ENCODE measurements at places on chromosomes 4 and X.

DNA sequence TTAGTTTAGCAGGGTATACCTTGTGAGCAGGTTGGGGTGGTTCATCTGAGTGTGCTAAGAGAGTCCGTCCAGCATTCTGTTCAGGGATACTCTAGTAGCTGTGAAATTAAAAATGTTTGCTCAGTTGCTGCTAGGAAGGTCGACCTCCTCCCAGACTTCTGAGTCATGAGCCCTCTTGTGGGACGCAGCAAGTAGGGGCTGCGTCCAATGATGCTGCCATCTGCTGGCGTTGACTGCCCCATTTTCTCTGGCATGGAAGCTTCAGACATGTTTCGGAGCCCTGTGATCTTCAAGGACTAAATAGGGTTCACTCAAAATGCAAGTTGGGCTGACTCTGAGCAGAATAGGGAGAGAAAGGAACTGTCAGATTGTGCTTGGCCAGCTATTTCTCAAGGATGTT is 201.0 kb upstream of the ARSJ start:
- peak; percentile 66 for DNase-seq

GRCh38 chrX:71228063-71228642 is 5.1 kb downstream of the GJB1 start:
- no peak for DNase-seq

DNA sequence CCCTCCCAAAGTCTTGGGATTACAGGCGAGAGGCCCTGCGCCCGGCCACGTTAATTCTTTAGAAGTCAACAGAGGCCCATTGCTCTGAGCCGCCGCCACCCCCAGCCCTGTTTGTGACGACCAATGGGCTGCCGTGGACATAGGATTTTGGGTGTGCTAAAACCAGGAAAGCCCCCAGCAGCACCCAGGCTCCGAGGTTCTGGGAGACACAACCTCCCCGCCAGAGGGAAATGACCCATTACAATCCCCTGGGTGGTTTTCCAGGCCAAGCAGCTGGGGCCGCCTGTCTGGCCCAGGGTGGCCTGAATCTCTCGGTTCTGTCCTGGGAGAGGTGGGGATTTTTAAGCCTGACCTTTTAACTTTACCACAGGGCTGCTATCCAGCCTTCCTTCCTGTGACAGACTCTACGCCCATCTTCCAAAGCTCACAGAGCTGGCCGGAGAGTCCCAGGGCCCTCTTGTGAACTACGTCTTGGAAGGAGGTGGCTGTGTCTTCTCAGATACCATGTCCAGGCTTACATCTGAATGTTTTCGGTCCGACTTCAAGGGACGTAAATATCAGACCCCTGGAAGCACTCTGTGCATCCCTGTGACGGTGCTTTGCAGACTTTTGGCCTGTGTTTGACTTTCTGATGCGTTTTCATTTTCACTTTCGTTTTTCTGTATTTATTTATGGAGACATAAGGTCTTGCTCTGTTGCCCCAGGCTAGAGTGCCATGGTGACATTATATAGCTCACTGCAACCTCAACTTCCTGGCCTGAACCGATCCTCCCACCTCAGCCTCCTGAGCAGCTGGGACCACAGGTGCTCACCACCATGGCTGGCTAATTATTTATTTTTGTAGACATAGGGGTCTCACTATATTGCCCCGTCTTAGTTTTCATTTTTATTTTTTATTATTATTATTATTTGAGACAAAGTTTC is 36.0 kb downstream of the P2RY8 start:
- DNase-seq, result peak; percentile 8

GRCh38 chr4:119032921-119033685 is 102.5 kb upstream of the MYOZ2 start:
- no peak for DNase-seq

DNA sequence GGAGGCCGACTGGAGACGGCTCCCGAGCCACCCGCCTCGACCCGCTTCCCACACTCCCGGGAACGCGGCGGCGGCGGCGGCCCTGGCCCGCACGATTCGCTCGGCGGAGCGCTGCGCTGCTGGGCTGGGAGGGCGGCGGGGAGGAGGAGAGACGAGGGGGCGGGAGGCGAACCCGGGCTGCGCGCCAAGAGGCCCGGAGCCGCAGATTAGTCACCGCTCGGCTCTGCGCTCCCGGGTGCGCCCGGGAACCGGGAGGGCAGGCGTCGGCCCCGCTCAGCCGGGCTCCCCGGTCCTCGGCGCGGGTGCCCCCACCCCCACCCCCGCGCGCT is 11.2 kb upstream of the BCOR start:
- DNase-seq, result peak; percentile 78

DNA sequence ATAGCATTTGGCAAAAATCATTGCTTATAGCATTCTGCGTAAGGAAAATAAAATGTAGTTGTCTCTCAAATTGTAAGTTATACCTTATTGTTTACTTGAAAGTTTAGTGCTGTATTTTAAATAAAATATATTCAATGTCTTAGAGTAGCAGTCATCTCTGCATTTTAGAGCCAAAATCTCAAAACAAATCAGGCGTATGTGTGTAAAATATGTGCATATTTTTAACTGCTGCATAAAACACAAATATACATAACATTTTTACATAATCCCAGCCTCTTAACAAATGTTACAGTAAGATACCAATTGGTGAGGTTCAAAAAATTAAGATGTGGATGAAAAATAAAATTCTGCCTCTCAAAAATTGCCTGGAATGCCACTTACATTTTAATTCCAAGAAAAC is 145.8 kb upstream of the AGA start:
- DNase-seq, result no peak

DNA sequence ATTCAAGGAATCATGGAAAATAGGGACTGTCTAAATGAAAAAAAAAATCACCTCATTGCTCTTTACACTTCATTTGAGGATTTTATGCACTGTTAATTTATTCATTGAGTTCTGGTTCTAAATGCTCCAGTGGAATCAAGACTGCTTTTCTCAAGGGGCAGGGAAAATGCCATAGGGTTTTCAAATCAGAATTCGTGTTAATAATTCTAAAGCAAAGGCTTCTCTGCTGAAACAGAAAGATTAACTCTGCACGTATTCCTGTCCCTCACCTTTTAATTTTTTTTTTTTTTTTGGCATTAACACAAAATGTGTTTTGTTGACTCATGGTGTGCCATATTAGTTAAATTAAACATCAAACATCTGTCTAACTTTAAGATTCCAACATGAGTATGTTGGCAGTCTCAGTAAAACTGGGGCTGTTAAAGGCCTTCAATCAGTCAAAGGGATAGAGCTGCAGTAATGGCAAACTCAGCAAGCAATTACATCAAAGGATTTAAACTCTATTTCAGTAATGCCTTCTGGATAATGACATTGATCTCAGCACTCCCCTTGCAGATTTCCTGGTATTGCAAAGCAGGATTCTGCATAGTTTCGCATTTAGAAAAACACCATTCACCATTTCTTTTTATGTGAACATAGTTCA is 878.1 kb downstream of the RAPGEF2 start:
- DNase-seq, result no peak

- DNase-seq, result no peak
Observed at GRCh38 chrX:20348139-20348538, 81.4 kb upstream of the RPS6KA3 start.

- DNase-seq, result peak; percentile 39
Observed at GRCh38 chrX:150680974-150681373, 12.2 kb upstream of the MTMR1 start.

DNA sequence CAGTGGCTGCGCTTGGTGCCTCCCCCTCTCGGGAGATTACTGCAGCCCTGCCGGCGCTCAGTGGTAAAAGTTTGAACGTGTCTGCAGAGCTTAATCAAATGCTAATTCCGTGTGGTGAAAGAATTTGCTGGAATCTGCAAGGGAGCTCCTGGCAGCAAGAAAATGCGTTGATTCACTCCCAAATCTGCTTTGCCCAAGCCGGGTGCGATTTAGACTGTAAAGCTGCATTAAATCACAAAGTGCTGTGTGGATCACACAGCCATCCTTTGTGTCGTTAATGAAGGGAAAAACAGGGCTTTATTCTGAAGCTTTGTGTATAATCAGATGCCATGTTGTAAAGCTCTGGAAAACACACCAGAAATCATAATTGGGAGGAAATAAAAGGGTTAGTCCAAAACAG is 444.1 kb downstream of the BCOR start:
- no peak for DNase-seq

- no peak for DNase-seq
Observed at GRCh38 chrX:44795945-44796450, 47.8 kb upstream of the DUSP21 start.

DNA sequence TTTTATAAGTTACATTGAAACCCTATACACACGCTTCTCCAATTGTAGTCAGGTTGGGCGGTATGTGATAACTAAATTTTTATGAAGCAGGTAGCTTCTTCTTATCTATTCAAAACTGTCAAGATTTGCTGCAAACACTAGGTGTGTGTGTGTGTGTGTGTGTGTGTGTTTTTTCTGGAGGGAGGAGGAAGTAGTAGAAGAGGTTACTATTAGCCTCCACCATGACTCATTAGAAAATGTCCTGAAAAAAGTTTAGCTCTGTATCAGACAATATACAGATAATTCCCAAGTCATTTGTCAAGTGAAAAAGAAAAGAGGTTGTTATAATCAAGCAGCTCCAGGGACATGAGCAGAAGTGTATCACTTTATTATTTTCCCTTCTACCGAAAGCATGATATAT is 33.9 kb downstream of the PCDH7 start:
- DNase-seq, result peak; percentile 63

- DNase-seq, result peak; percentile 40
Observed at GRCh38 chr4:18366892-18367291, 345.3 kb upstream of the LCORL start.

DNA sequence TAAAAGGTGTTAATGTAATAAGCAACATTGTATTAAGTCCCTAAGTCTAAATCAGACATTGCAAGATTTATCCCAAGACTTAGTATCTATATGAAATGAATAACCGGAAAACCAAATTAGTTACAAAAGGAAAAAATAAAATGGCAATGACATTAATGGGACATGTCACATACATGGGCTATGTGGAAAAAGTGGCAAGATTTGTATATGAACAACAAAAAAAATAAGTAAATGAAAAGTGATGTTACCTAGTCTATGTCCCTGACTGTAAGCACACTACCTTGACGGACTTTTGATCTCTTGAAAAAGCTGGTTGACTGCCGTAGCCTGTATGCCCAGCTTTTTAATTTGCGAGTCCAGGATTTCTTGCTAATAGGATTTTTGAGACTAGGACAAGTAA is 55.5 kb upstream of the FAM120C start:
- DNase-seq, result no peak

GRCh38 chrX:17824980-17825379 is 36.1 kb downstream of the RAI2 start:
- no peak for DNase-seq

DNA sequence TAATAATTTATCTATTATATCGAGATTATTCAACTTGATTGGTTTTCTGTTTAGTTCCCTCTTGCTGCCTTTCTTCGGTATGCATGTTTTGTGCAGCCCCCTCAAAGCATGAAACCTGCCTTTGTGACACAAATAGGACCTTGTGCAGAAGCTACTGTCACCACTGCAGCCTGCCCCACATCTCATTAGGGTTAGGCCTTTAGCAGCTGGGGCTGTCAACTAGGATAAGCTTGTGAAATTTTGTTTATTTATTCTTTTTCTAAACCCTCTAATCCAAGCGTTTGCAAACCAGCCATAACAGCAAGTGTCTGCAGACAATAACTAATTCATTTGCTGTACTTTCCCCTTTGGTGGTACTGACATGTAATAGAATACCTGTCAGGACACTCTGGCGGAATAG is 258.9 kb downstream of the RCHY1 start:
- DNase-seq, result no peak

- no peak for DNase-seq
Observed at GRCh38 chr4:120561648-120562047, 360.9 kb downstream of the PRDM5 start.

DNA sequence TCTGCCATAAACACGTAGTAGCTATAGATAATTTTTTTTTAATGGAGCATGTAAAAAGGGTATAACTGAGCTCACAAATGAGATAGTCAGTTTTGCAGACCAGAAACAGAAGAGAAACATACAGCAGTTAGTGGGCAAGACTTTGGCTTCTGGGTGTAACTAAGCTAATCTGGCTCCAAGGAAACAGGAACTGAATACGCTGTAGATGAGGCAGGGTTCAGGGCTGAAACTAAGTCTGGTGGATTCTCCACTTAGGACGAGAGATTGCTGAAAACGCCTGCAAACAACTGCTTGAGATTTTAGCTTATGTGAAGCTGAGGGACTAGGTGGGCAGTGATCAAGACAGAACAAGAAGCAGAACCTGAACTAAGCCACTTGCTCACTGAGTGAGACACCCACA is 91.7 kb downstream of the SMIM20 start:
- DNase-seq, result no peak

DNA sequence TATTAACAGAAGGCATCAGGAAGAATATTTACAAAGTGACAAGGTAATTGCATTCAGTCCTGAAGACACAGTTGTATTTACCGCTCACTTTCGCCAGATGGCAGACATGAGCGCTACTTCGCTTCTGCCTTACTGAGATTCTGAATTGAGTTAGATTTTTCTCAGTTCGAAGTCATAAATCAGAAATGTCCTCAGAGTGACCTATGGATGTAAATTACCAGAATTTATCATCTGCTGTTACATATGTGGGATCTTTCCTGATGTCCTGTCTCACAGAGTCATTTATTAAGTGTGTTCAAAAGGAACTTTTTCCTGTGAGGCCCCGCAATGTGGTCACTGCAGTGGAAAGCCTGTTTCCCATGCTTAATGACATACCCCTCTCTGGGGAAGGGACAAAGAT is 97.3 kb upstream of the DCLK2 start:
- peak; percentile 58 for DNase-seq

GRCh38 chrX:21171181-21171580 is 203.0 kb upstream of the CNKSR2 start:
- no peak for DNase-seq

DNA sequence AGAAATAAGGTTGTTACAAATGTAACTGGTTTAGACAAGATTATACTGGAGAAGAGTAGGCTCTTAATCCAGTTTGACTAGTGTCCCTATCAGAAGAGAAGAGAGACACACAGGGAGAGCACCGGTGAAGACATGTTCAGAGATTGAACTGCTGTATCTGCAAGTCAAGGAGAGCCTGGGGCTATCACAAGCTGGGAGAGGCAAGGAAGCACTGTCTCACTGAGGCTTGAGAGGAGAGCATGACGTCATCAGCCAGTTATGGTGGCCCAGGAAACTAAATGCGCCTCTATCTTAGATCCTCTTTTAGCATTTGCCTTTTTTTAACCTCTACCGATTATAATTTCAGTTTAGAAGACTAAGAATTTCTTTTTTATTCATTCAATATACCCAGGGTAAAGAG is 583.4 kb downstream of the TRAM1L1 start:
- peak; percentile 34 for DNase-seq

- DNase-seq, result no peak
Observed at GRCh38 chrX:31232506-31232905, 160.7 kb upstream of the FTHL17 start.

GRCh38 chr4:33649015-33649414 is 2595.3 kb downstream of the ARAP2 start:
- peak; percentile 53 for DNase-seq

- no peak for DNase-seq
Observed at GRCh38 chr4:108068442-108068841, 78.8 kb downstream of the HADH start.

- DNase-seq, result no peak
Observed at GRCh38 chr4:2320746-2321145, 58.8 kb upstream of the MXD4 start.

GRCh38 chrX:150763810-150764209 is 70.6 kb downstream of the MTMR1 start:
- no peak for DNase-seq

GRCh38 chrX:34659575-34659974 is 2.5 kb upstream of the TMEM47 start:
- no peak for DNase-seq
